Effector memory CD4-positive, alpha-beta T cell (primary cell): ENCODE measurements at places on chromosomes 5 and 9.

GRCh38 chr5:120160124-120160895 lies 303.8 kb upstream of the PRR16 start:
- no peaks in the 10 kb centered on the region for H3K36me3 ChIP-seq
- H3K4me3 ChIP-seq: no peak overlapping the region
- H3K27ac ChIP-seq: no peak overlapping the region
- no peaks in the 10 kb centered on the region for H3K4me1 ChIP-seq

DNA sequence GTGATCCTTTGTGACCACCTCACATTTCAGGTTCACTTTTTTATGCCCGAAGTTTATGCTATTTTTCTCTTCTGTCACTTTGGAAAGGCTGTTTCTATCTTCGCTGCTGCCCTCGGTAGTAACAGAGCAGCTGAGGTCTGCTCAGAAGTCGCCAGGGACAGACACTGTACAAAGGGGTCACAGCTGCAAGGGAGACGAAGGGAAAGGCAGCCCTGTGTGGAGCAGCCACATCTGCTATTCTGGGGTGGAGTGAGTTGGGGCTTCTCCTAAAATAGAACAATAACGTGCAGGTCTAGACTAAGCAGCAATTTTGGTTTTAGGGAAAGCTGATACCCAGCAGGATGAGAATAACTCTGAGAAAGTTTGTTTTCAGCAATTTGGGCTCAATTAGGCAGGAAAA lies 72.5 kb downstream of the ACTL7B start:
- no peaks in the 10 kb centered on the region for H3K27me3 ChIP-seq
- H3K4me3 ChIP-seq: no peak overlapping the region
- H3K4me1 ChIP-seq: no peaks in the 10 kb centered on the region
- H3K27ac ChIP-seq: no peak overlapping the region
- no peaks in the 10 kb centered on the region for H3K36me3 ChIP-seq
- no peak for DNase-seq

GRCh38 chr5:131682826-131683225 lies 47.8 kb upstream of the RAPGEF6 start:
- peaks cover 7% of the 10 kb centered on the region for H3K36me3 ChIP-seq
- H3K4me3 ChIP-seq: no peak overlapping the region

- DNase-seq: no peak
- no peak overlapping the region for H3K4me3 ChIP-seq
- H3K36me3 ChIP-seq: no peaks in the 10 kb centered on the region
Observed at GRCh38 chr5:10875201-10875768, 114.3 kb upstream of the DAP start.

- H3K27ac ChIP-seq: no peak overlapping the region
- no peaks in the 10 kb centered on the region for H3K4me1 ChIP-seq
- no peak overlapping the region for H3K4me3 ChIP-seq
Observed at GRCh38 chr5:113749334-113749733, 235.8 kb downstream of the YTHDC2 start.

- H3K27ac ChIP-seq: no peak overlapping the region
- no peaks in the 10 kb centered on the region for H3K36me3 ChIP-seq
- no peaks in the 10 kb centered on the region for H3K27me3 ChIP-seq
- no peak overlapping the region for H3K4me3 ChIP-seq
- H3K4me1 ChIP-seq: peaks cover 4% of the 10 kb centered on the region
Observed at GRCh38 chr9:114968671-114969070, 38.3 kb upstream of the TNFSF8 start.

DNA sequence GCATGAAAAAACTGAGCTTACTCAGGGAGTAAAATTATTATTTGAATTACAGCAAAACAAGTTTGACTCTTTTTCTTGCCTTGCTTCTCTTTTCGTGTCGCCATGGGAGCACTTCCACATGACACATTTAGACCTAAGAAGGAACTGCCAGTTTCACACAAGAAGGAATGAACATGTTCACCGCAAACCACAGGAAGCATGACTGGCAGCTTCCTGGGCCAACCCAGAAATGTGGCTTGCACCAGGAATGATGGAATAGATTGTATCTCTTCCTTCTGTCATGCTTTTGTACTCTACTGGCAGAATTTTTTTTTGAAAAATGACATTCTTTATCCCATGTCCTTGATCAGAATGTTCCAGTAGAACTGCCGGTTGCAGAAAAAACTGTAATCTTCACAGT lies 32.9 kb upstream of the MAN2A1 start:
- DNase-seq: peak; percentile 50
- H3K27ac ChIP-seq: no peak overlapping the region
- H3K36me3 ChIP-seq: no peaks in the 10 kb centered on the region
- no peak overlapping the region for H3K4me3 ChIP-seq

GRCh38 chr5:178488696-178489095 lies 101.5 kb downstream of the COL23A1 start:
- no peaks in the 10 kb centered on the region for H3K36me3 ChIP-seq
- H3K4me3 ChIP-seq: no peak overlapping the region
- H3K27me3 ChIP-seq: peaks cover 3% of the 10 kb centered on the region
- peaks cover 2% of the 10 kb centered on the region for H3K4me1 ChIP-seq

- DNase-seq: no peak
- peaks cover 13% of the 10 kb centered on the region for H3K4me1 ChIP-seq
- no peak overlapping the region for H3K4me3 ChIP-seq
- H3K27ac ChIP-seq: no peak overlapping the region
- H3K36me3 ChIP-seq: peaks cover 33% of the 10 kb centered on the region
- no peaks in the 10 kb centered on the region for H3K27me3 ChIP-seq
Observed at GRCh38 chr9:129939431-129939830, 103.6 kb downstream of the FNBP1 start.

DNA sequence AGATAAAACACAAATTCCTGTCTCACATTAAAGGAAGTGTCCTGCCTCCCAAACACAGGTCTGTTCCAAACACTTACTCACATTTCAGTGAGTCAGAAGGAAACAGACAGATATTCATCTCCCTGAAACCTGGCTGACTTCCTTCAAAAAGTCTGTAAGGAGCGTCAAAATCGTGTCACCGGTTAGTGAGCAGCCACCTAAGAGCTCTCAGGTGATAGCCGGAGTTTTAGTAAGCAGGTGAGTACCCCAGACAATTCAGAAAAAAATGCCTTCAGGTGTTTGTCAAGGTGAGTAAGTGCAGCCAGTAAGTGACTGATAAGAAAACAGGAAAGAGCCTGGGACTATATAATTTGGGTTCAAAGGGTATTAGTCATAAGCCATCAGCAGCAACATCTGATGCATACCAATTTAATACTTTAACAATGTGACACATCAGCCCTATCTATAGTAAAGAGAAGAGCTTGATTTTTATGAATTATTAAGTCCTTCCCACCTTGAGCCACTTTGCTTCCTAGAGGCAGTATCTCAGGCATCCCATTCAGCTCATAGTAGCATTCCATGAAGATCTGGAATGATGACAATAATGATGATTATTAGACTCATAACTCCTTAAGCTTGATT lies 1.3 kb upstream of the ITGA2 start:
- no peak overlapping the region for H3K27ac ChIP-seq
- peaks cover 16% of the 10 kb centered on the region for H3K4me1 ChIP-seq
- no peak overlapping the region for H3K4me3 ChIP-seq
- H3K27me3 ChIP-seq: no peaks in the 10 kb centered on the region
- DNase-seq: no peak

- H3K27me3 ChIP-seq: peaks cover 15% of the 10 kb centered on the region
- H3K4me1 ChIP-seq: peaks cover 3% of the 10 kb centered on the region
- no peak within 1 kb of the TSS for H3K27ac ChIP-seq
- DNase-seq: no peak
- H3K4me3 ChIP-seq: no peak within 1 kb of the TSS
Observed at GRCh38 chr5:147234825-147235635, at the start of gene STK32A. TSS of gene STK32A (plus strand) at chr5:147235026. CDS start at chr5:147239635, 4,609 bp downstream.

- DNase-seq: no peak
- H3K4me3 ChIP-seq: no peak overlapping the region
- peaks cover 8% of the 10 kb centered on the region for H3K4me1 ChIP-seq
- H3K36me3 ChIP-seq: peaks cover 77% of the 10 kb centered on the region
- no peak overlapping the region for H3K27ac ChIP-seq
- no peaks in the 10 kb centered on the region for H3K27me3 ChIP-seq
Observed at GRCh38 chr5:6373081-6373846, 5.1 kb downstream of the MED10 start.

DNA sequence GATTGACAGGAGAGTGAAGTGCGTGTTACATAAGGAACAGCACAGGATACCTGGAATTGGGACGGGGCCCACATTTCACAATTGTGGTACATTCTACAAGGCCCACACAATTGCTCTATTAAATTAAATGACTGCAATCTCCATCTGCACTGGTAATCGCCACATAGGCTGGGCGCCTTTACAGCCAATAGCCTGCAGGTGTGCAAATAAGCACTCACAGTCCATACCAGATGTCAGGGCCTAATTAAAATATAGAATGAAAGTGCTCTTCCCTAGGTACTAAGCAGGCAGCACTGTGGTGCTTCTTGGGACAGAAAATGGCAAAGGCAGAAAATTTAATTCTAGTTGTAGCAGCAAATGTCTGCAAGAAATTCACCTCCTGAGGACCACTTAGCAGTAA lies 82.7 kb downstream of the ATP10B start:
- H3K36me3 ChIP-seq: no peaks in the 10 kb centered on the region
- H3K27me3 ChIP-seq: no peaks in the 10 kb centered on the region
- no peaks in the 10 kb centered on the region for H3K4me1 ChIP-seq

- H3K27me3 ChIP-seq: no peaks in the 10 kb centered on the region
- DNase-seq: peak; percentile 6
- no peaks in the 10 kb centered on the region for H3K36me3 ChIP-seq
- no peak overlapping the region for H3K4me3 ChIP-seq
Observed at GRCh38 chr5:10633271-10634049, 69.6 kb downstream of the ANKRD33B start.

GRCh38 chr9:96487949-96488348 lies 38.0 kb downstream of the HABP4 start:
- H3K27me3 ChIP-seq: no peaks in the 10 kb centered on the region
- no peak overlapping the region for H3K4me3 ChIP-seq
- no peaks in the 10 kb centered on the region for H3K4me1 ChIP-seq

DNA sequence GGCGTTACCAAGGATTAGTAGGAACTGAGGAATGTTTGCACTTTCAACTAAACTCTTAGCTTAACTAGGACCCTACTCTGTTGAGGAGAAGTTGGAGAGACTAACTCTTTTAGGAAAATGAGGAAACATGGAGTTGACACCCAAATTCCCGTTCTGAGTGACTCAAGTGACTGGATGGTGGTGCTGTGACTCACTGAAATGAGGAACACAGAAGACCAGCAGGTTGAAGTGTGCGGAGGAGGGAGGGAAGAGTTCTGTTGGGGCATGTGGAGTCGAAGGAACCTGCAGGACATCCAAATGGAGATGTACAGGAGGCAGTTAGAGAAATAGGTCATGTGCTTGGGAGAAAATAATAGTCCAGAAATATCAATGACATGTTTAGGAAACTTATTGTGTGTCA lies 8.2 kb downstream of the HEXB start:
- no peak overlapping the region for H3K27ac ChIP-seq
- H3K4me3 ChIP-seq: no peak overlapping the region
- H3K4me1 ChIP-seq: no peaks in the 10 kb centered on the region
- peaks cover 26% of the 10 kb centered on the region for H3K36me3 ChIP-seq
- no peaks in the 10 kb centered on the region for H3K27me3 ChIP-seq

- H3K4me3 ChIP-seq: no peak overlapping the region
- H3K27ac ChIP-seq: no peak overlapping the region
- no peak for DNase-seq
Observed at GRCh38 chr5:93070938-93071337, 510.1 kb downstream of the NR2F1-AS1 start.

DNA sequence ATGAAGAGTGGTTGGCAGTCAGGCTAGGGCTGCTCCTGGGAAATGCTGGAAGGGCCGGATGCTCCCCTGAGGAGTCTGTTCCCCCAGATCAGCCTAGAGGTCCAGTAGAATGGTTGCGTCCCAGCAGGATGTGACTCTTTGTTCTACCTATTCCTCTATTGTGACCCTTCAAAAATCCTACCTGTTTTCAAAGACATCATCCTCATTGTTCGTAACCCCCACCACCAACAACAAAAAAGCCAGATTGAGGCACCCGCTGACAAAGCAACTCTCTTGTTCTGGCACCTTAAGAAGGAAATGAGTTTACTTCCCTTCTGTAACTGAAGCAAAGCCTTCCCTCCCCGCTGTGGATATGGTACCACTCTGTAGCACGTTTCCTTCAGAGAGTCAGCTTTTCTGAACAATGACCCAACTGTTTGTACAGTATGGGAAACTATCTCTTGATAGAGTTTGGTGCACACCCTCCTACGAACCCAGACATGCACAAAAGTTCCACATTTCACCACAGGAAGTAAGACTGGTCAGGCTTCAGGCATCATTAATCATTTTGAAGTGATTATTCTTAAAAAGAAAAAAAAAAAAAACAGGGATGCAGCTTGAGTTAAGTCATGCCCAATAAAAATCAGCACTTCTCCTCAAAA lies 207.2 kb downstream of the ENC1 start:
- no peaks in the 10 kb centered on the region for H3K27me3 ChIP-seq
- DNase-seq: no peak
- no peak overlapping the region for H3K27ac ChIP-seq
- no peaks in the 10 kb centered on the region for H3K4me1 ChIP-seq
- no peaks in the 10 kb centered on the region for H3K36me3 ChIP-seq

- no peak overlapping the region for H3K4me3 ChIP-seq
- H3K4me1 ChIP-seq: peaks cover 4% of the 10 kb centered on the region
- no peak for DNase-seq
- peaks cover 35% of the 10 kb centered on the region for H3K36me3 ChIP-seq
- no peaks in the 10 kb centered on the region for H3K27me3 ChIP-seq
- no peak overlapping the region for H3K27ac ChIP-seq
Observed at GRCh38 chr9:83966209-83966582, 13.8 kb downstream of the HNRNPK start.

GRCh38 chr5:169350016-169350415 lies 49.1 kb upstream of the SLIT3 start:
- H3K27me3 ChIP-seq: no peaks in the 10 kb centered on the region
- no peak overlapping the region for H3K4me3 ChIP-seq
- no peaks in the 10 kb centered on the region for H3K4me1 ChIP-seq
- DNase-seq: no peak

DNA sequence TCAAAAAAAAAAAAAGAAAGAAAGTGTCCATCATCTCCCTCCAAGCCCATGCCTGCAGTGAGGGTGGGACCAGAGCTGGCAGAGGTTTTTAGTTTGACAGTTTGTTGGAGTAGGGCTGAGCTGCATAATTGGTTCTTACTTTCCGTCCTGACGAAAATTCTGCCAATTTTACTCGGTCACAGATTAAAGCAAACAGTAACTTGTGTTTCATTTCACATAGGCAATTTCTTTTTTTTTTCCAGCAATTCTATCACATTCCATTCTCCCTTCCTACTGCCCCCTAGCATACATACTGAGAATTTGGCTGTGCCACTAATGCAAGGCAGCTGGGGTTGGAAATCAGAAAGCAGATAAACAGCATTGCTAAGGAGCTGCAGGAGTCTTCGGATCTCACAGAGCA lies 132.4 kb downstream of the FRMD3 start:
- no peaks in the 10 kb centered on the region for H3K27me3 ChIP-seq
- H3K4me3 ChIP-seq: no peak overlapping the region
- no peaks in the 10 kb centered on the region for H3K4me1 ChIP-seq
- no peaks in the 10 kb centered on the region for H3K36me3 ChIP-seq
- no peak for DNase-seq

DNA sequence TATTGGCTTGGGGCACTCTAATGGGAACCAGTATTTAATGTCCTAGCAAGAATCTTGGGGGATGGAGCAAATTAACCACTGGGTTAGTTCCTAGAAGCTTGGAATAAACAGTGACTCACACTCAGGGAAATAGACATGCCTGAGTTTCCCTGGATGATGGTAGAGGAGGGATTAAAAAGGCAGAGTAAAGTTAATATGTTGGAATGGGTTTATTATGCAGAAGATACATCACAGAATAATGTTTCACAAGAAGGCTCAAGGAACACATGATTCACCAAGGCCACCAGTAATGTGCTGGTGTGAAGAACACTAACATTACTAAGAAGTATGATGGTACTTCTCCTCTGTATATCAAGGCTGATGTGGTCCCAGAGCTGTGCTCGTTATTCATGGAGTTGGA lies 752.9 kb upstream of the SEMA6A start:
- H3K27ac ChIP-seq: no peak overlapping the region
- no peaks in the 10 kb centered on the region for H3K4me1 ChIP-seq
- no peaks in the 10 kb centered on the region for H3K27me3 ChIP-seq
- no peak overlapping the region for H3K4me3 ChIP-seq
